Mammary epithelial cell (primary cell): ENCODE measurements at places on chromosomes 16 and 17. TPM values are rescaled to one million over a fixed set of nuclear protein-coding genes. Genes with fewer than 3 reads are reported as not detected.

PDILT gene
- not detected for total RNA-seq

DNA sequence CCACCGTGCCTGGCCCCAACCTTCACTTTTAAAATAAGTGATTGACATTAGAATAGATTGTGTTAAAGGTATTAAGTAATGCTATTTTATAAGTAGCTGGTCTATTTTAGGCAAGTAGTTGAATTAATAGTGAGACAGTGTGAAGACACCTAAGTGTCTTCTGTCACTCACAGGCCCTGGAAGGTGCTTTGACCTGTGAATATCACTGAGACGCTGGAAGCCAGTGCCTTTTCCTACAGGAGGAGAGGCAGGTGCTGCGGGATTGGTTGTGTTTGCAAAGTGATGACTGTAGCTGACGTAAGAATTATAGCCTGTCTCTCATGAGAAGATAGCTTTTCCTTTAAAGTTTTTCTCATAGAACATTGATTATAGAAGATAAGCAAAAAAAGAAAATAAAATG, 45.0 kb downstream of the RAB11FIP3 start:
- no peak for DNase-seq

DNA sequence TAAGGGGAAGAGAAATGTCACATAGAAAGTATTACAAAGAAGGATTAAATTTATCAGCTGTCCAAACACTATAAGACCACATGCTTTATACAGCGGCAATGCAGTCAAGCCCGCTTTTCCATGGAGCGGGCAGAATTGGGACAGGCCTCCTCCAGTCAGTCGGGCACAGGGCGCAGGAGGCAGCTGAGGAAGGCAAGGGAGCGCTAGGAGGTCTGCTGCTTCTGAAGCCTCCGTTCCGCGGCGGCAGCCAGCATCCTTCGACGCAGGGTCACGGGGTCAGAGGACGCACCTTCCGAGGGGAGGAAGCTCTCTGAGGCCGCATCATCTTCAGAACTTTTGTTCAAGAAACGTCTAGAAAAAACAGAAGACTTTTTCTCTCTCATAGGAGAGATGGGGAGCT, 62.6 kb downstream of the AMFR start:
- DNase-seq = no peak

- DNase-seq = no peak
Measured at GRCh38 chr16:70749681-70750601, 51.0 kb downstream of the VAC14 start.

CRHR1 gene
- total RNA-seq = not detected

DNA sequence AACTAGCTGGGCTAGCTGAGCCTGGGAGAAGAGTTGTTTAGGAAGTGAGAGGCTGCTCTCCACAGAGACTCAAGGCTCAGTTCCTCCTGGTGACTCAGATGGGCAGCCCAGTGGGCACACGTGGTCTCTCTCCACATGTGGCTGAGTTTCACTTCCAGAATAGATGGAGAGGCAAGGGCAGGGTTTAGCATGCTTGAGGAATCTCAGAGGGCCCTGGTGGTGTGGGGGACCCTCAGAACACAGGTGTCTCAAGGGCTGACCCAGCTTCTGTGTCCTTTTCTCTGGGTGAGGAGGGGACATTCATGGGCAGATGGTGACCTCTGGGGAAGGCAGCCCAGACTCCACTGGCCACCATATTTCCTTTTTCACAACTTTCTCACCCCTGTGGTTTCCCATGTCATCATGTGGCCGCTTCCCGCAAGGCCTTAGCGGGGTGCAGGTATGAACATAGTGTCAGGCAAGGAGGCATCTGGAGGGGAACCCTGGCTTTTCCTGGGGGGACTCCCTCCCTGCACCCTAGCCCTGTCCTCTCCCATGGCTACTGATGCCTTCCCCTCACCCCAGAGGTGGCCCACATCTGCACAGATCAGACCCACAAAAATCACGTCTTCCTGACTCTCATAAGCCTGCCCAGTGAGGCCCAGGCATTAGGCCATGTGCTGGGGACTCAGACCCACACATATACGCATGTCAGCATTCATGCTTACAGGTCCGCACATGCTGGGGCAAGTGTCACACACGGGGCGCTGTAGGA, 3.3 kb downstream of the GRN start:
- DNase-seq = peak; percentile 90

GRCh38 chr17:34442387-34443111, 79.5 kb upstream of the CCL1 start:
- DNase-seq = no peak

DNA sequence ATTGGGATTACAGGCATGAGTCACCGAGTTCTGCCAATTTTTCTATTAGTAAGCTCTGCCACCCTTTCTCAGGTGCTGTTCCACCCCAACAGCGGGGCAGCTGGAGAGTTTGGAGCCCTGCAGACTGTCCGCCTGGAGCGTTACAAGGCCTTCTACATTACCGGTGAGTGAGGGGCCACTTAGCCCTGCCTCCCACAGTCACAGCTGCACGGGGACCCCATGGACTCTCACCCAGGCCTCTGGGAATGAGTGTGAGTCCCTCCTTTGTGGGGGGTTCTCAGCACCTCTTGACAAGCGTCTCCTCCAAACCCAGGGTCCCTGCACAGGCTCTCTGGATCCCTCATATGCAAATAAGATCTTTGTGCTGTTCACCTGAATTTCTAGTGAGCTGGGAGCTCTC, 56.0 kb downstream of the WIPI1 start:
- no peak for DNase-seq

DNA sequence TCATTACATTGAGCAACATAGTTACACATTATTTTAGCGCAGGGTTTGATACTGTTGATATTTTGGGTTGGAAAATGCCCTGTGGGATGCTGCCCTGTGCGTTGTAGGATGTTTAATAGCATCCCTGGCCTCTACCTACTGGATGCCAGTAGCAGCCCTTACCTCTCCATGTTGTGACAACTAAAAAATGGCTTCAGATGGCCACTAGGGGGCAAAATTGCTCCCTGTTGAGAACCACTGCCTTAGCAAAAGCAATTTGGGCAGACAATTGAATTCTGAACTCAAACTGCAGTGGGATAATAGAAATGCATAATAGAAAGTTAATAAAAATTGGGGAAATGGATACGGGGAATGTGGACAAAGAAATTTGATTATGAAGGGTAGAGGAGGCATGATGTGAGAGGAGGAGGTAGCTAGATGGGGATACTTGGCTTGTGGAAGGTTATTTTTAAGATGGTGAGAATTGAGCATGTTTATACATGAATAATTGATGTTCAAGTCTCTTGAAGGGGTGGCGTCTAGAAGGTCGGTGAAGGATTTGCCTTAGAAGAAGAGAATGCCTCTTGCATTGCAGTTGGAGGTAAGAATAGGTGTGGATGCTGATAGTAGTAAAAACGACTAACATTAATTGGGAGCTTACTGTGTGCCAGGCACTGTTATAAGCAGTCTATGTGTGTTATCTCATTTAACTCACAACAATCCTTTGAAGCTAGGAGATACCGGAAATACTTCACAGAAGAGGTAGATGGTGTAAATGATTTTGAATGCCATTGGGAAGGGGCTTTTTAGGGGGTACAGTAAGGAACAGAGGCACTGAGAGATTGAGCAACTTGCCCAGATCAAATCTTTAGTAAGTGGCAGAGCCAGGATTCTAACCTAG, 19.0 kb downstream of the HEATR9 start:
- peak; percentile 43 for DNase-seq

SDK2 gene
- 31.5 and 35.9 TPM in 2 replicates for total RNA-seq

GRCh38 chr17:59335685-59336084, 4.2 kb downstream of the YPEL2 start:
- no peak for DNase-seq

GRCh38 chr17:67417507-67417906, 40.4 kb downstream of the PITPNC1 start:
- DNase-seq = no peak

- no peak for DNase-seq
Measured at GRCh38 chr17:80765241-80765961, 220.8 kb downstream of the RPTOR start.

- DNase-seq = no peak
Measured at GRCh38 chr17:5027916-5028315, 7.3 kb downstream of the SLC52A1 start.

ARSG gene
- total RNA-seq = 2.7 TPM

TVP23A gene
- total RNA-seq = not detected
